ENCODE measurements at places on chromosomes 1 and 21. TPM values are rescaled to one million over a fixed set of nuclear protein-coding genes. Genes with fewer than 3 reads are reported as not detected.

DNA sequence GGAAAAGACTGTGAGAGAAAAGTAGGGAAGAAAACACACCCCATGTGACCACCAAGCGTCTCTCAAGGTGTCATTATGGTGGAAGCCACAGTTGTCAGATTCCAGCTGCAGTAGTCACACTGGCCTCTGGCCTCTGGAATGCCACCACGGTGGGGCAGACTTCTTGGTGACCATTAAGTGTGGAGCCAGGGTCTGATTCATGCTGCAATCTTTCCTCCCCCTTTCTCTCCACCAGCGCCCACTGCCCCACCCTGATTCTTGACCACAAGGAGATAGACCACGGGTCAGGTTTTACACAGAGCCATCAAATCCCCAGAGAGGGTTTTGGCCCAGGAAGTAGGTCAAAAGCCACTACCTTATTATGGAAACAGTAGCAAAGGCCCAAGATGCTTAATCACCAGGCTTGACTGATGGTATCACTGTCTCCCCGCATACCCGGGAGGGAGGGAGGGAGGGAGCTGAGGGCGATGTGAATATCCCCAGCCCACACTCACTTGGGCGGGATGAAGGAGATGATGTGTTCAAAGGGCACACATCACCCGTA, 52.7 kb upstream of the GRHL3 start:
- no peaks in the 10 kb centered on the region for H3K27me3 ChIP-seq
- DNase-seq = no peak
- no peak overlapping the region for H3K27ac ChIP-seq
- H3K36me3 ChIP-seq = no peaks in the 10 kb centered on the region
- no peak overlapping the region for H3K4me3 ChIP-seq

DNA sequence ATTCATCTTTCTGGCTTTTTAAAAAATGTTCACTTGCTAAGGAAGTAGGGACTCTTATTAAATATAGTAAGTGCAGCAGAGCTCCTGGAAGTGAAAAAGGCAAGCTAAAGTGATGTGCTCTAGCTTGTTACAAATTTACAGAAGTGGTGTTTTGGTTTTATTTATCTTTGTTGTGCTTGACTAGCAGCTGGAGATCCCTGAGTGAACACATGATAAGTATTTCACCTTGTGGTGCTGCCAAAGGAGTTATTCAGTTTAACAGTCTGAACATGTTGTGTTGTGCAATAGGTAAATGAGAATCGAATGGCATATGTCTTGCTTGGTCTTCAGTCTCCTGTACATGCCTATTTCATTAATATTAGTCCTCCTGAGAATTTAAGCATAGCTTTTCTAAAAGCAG, 315.7 kb downstream of the TPR start:
- no peak for DNase-seq
- H3K4me3 ChIP-seq = no peak overlapping the region
- no peak overlapping the region for H3K27ac ChIP-seq
- H3K27me3 ChIP-seq = no peaks in the 10 kb centered on the region
- H3K4me1 ChIP-seq = no peaks in the 10 kb centered on the region

Gene CLCNKA
- not detected for polyA plus RNA-seq

Gene CORT
- polyA plus RNA-seq = not detected

All from aorta (tissue), 5 donors.